ENCODE measurements at places on chromosomes 3 and 15.

- no peak for DNase-seq
These were observed 192.7 kb upstream of the LRIG1 start for GRCh38 chr3:66693461-66694031.

- no peak for DNase-seq
These were observed 267.9 kb downstream of the GABRG3 start for GRCh38 chr15:27238707-27239423.

GRCh38 chr3:39467394-39468107 lies at the start of gene MOBP:
Gene MOBP, plus strand, starts transcription at chr3:39467680. Its CDS starts 34,390 bp downstream, at chr3:39502070.
- DNase-seq: no peak

DNA sequence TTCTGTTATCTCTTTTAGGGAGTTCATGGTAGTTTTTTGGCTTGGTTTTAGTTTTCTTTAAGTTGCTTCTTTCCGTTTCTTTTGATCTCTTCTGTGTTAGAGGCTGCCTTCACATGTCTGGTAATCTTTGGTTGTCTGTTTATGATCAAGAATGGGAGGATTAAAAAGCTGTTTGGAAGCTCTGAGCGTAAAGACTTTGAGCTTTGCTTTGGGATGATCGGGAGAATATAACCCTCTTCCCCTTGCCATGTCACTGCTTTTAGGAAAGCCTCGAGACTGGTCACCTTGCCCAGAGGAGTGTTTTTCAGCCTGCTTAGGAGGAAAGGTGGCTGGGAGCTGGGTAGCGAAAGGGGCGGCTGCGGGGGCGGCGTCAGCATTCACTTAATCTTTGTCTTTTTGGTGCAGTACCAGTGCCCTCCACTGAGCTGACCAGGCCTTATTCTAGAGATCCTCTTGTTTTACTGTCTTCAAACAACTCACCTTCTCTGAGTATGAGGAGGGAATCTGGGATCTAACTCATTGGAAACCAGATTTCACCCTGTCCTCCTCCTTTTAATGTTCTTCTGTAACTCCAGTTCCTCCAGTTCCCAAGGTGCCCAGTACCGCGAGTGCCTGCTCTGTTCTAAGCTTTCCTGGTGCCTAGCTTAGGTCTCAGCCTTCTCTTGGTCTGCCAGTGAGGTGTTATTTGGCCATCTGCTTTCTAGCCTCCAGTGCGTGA lies 15.5 kb downstream of the TATDN2 start:
- peak; percentile 23 for DNase-seq

- no peak for DNase-seq
These were observed at the start of gene TERB2 for GRCh38 chr15:44956388-44956787. Gene TERB2, plus strand, starts transcription at chr15:44956687. Its CDS starts 32 bp downstream, at chr15:44956719.

DNA sequence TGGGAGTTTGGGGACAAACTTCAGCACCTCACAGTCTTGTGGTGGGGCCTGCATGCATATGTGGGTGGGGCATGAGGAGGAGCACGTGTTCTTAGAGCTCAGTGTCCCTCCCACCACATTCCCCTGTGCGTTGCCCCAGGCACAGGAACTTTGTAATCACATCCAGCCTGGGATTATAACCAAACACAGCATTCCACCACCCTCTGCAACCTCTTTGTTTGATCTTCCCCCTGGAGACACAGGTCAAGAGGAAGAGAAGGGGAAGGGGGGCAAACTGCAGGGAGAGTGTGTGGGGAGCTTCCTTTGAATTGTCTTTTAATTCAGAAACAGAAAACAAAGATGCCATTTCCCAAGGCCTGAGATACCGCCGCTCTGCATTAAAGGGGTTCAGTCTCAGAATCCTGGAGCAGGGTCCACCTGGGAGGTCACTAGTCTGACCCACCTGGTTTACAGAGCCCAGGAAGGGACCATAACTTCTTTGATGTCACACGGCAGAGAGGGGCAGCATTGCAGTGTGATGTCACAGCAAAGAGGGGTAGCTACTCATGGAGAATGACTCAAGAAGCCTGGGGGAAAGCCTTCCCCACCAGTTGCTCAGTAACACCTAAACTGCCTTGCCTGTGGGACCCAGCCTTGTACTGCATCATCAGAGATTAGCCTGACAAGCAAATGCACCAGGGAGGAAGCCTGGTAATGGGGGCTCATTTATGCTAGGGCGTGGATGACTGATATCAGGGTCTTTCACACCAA lies 106.3 kb upstream of the RNU6-1 start:
- DNase-seq: no peak

All from HCEC 1CT (cell line).